ENCODE measurements at places on chromosomes 13 and 19.

GRCh38 chr13:99041337-99041736 is 63.5 kb upstream of the DOCK9 start:
- DNase-seq: no peak

DNA sequence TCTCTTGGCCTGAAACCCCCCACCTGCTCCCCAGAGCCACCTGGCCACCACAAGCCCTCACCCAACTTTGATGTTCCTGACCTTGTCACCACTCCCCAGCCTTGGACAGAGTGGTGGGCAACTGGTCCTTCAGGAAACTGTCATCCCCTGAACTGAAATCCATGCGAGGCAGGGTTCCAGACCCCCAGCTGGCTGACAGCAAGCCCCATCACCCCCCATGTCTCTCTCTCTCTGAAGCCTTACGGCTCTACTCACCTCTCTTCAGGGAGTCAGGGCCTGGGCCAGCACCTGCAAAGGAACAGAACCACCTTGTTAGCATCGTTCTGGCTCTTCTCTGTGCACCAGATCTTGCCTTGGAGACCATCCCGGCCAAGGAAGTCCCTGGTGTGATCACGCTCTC is 2.6 kb downstream of the LRFN1 start:
- DNase-seq: no peak

GRCh38 chr13:20297181-20297580 is 65.1 kb upstream of the GJB6 start:
- no peak for DNase-seq

DNA sequence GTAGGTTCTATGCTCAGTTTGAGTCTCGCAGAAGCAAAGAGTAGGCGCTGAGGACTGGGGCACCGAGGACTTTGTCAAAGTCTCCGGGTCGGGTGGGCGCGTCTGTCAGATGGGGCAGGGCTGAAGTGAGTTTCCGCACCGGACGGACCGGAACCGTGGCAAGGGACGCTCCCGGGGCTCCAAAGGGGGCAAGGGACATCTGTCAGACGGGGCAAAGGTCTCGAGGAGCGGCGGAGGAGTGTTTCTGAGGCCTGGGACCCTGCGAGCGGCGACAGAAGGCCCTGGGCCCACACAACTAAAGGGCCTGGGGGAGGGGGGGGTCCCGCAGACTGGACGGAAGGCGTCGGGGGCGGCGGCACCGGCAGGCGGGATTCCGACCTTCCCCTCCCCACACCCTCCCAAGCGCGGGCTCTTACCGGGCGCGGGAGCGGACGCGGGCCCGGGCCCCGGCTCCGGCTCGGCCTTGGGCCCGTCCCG is 13.3 kb upstream of the AKAP8L start:
- no peak for DNase-seq

GRCh38 chr19:44737238-44738071 is 11.1 kb upstream of the BCL3 start:
- peak; percentile 51 for DNase-seq

- DNase-seq: no peak
These were observed 289.9 kb downstream of the DACH1 start for GRCh38 chr13:71577127-71577526.

GRCh38 chr19:3443840-3444694 is 36.3 kb downstream of the SMIM24 start:
- no peak for DNase-seq

DNA sequence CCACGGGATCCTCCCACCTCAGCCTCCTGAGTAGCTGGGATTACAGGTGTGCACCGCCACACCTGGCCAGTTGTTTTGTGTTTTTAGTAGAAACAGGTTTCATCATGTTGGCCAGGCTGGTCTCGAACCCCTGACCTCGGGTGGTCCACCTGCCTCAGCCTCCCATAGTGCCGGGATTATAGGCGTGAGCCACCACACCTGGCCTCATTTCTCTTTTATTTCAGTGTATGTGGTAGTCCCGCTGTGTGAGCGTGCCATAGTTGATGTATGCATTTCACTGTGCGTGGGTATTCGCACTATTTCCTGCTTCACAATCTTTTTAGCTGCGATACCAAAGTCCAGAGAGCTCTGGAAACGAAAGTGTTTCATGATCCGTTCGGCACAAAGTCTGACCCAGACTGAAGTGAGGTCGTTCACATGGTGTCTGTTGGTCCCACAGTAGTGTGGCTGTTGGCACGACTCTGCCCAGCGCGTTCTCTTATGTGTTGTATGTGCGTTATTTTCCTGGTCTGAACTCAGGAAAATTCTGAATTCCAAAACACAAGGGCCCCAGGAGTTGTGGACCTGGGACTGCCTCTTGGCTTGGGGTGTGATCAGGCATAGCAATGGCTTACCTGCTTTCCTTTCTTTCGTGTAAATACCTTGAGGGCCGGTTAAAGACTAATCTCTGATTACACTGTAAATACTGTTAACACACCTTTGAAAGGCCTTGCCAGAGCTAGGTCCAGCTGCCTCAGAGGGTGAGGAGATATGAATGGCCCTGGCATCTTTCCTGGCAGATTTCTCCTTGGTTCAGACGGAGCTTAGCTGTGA is 8.6 kb downstream of the EPN1 start:
- no peak for DNase-seq

DNA sequence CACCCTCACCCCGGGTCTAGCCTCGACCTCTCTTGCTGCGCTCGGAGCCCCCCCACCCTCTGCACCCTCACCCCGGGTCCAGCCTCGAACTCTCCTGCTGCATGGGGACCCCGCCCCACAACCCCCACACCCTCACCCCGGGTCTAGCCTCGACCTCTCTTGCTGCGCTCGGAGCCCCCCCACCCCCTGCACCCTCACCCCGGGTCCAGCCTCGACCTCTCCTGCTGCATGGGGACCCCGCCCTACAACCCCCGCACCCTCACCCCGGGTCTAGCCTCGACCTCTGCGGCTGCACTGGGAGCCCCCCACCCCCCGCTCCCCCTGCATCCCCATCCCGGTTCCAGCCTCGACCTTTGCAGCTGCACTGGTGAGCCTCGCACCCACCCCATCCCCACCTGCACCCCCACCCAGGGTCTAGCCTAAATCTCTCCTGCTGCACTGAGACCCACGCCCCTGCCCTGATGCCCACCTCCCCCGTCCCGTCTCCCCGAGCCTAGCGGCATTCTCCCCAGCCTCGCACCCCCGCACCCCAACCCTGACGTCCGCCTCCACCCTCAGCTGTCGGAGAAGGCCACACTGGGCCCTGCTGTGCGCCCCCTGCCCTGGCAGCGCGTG is 1.8 kb downstream of the CFD start:
- no peak for DNase-seq
